ENCODE measurements at places on chromosomes 13 and 19.

GRCh38 chr19:16625163-16625958, 2.6 kb downstream of the MED26 start:
- no peak for DNase-seq

DNA sequence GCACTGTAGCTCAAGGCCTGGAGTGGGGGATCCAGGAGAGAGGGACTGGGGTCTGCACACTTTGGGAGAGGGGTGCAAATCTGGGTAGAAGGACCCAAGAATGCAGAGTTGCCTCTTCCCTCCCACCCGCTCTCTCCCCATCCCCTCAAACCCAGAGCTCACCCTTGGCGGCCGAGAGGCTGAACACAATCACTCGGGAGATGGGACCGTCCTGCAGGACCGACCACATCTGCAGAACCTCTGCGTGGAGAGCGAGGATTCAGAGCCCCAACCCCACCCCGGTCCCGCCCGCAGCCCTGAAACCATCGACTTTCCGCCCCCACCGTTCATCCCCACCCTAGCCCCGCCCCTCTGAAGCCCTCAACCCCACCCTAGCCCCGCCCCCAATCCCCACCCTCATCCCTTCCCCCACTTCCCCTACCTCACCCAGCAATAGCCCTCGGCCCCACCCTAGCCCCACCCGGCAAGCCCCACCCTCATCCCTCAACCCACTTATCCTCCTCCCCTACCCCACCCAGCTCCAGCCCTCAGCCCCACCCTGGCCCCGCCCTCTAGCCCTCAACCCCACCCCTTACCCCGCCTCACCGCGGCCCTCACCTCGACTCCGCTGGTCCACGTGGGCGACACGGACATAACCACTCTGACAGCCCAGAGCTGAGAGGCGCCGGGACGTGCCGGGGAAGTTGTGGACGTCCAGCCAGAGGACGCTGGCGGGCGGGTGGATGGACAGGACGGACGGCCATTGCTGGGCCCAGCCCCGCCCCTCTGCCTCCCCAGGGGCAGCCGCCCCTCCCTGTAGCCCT, 4.1 kb downstream of the KPTN start:
- DNase-seq = peak; percentile 23

GRCh38 chr13:40787062-40787461, 2.3 kb upstream of the SLC25A15 start:
- DNase-seq = no peak

DNA sequence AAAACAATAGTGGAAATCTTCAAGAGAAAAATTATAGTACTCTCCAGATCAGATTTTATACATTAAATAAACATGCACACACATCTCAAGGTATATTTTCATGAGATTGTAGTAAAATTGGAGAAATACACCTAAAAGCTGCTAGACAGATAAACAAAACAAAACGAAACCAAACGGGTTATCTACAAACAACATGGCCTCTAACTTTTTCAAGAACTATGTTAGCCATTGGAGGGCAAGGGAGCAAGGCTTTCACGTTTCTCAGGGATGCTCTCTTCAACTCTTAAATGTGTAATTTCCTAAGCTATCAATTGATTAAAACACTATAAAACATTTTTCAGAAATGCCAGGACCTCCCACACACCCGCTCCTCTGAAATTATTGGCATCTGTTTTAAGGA, 1262.4 kb upstream of the PCDH20 start:
- DNase-seq = no peak

DNA sequence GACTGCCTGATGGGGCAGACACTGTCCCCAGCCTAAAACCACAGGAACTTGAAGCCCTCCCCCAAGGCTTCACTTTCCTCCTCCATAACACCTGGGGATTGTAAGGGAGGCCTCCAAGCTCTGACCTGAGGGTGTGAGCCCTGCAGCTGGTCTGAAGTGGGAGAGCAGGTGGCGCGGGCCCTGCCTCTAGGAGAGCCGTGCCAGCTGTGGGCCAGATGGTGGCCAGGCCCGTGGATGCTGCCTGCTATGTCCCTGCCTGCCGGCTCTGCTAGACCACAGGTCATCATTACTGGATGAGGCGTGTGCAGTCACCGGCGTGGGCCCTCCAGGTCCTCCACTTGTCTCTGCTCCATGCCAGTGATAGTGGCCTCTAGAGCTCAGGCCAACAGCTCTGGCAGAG, 3.5 kb upstream of the KLHL26 start:
- DNase-seq = no peak
